Pancreas (tissue), 10 donors: ENCODE measurements at places on chromosomes 12 and 14. TPM values are rescaled to one million over a fixed set of nuclear protein-coding genes. Genes with fewer than 3 reads are reported as not detected.

Gene TAS2R13
- 0.47 TPM for total RNA-seq

Gene RIC8B
- total RNA-seq: 17.5 TPM

Gene ITFG2
- total RNA-seq: 18.3 TPM

Gene SLC35F4
- total RNA-seq: 0.31 TPM

Gene MGAT4C
- 0.37 TPM for total RNA-seq

Gene ACOT4
- total RNA-seq: 1.8 TPM

Gene TNS2
- 52.6 TPM for total RNA-seq

Gene SLCO1B1
- 0.09 TPM for total RNA-seq

Gene TSPAN19
- total RNA-seq: not detected

Gene FOS
- 93.3 TPM for total RNA-seq

Gene HOXC5
- total RNA-seq: not detected

Gene CD9
- 59.9 TPM for total RNA-seq

Gene CPNE6
- not detected for total RNA-seq

Gene SLC22A17
- 19.6 TPM for total RNA-seq

Gene HOXC13
- total RNA-seq: not detected

Gene MYF5
- total RNA-seq: not detected

Gene TMPRSS12
- total RNA-seq: not detected

- no peak for DNase-seq
These were observed 3.8 kb upstream of the KRT86 start for GRCh38 chr12:52270541-52271070.

DNA sequence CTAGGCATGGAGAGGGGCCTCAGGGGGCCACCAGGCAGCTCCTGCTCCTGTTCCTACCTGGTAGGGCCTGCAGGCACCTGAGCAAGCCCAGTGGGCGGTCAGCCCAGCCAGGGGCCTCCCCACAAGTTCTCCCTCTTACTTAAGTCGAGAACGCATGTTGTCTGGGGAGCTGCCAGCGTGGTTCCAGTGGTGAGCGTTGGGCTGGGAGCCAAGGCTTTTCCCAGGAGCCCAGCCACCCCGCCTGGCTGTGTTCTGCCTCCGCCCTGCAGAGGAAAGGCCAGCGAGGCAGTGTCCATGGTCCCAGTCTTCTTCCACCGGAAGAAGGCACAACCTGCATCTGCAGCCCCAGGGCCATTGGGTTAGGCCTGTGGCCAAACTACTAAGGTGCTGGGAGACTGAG, 1.4 kb downstream of the C14orf180 start:
- DNase-seq: peak; percentile 38

- no peak for DNase-seq
These were observed 177.1 kb downstream of the CCDC91 start for GRCh38 chr12:28367326-28367725.

- DNase-seq: no peak
These were observed 2.1 kb upstream of the CCT2 start for GRCh38 chr12:69583203-69583602.

GRCh38 chr14:54564071-54564867, 2.7 kb upstream of the SAMD4A start:
- DNase-seq: no peak

DNA sequence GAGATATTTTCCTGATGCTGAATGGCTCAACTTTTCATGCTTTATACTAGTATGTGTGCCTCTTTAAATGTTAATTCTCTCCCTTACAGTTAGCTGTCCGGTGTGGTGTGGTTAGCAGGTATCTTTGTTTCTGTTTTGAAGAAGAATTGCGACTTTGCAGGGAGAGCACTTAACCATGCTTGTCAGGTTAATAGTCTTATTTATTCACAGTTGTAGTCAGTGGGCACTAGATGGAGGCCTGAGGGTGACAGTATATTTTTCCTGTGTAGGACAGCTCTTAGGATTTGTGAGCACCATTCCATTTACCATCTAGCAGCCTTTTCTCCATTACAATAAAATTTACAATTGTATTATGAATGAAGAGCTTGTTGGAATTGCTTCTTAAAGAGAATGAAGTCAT, 34.9 kb downstream of the PDE3A start:
- no peak for DNase-seq

DNA sequence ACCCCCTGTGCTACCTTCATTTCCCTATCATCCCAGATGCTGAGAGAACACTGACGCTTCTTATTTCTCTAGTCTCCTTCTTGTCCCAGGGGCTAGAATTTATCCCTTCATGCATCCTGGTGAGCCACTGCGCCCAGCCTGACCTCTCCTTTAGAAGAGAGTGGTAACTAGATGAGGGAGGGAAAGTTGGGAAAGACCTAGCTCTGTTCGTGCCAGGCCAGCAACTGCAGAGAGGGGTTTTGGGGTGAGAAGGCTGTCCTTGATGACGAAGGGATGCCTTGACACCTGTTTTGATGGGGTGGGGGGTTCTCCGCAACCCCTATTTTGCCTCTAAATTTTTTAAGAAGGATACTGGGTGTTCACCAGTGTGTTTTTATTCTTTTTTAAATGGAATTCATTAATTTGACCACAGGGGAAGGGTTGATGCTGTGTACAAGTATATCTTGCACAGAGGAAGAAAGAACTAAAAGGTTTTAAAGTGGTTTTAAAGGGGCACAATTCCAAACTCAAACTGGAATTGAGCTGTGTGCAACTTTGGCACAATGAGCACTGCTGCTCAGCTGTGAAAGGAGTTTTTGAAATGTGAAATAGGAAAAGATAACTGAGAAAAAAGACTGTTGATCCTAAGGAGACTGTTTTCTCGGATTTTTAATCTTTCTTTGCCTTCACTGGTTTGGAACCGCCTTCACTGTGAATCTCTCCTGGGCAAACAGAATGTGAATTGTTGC, 7.0 kb upstream of the MMP19 start:
- DNase-seq: no peak

DNA sequence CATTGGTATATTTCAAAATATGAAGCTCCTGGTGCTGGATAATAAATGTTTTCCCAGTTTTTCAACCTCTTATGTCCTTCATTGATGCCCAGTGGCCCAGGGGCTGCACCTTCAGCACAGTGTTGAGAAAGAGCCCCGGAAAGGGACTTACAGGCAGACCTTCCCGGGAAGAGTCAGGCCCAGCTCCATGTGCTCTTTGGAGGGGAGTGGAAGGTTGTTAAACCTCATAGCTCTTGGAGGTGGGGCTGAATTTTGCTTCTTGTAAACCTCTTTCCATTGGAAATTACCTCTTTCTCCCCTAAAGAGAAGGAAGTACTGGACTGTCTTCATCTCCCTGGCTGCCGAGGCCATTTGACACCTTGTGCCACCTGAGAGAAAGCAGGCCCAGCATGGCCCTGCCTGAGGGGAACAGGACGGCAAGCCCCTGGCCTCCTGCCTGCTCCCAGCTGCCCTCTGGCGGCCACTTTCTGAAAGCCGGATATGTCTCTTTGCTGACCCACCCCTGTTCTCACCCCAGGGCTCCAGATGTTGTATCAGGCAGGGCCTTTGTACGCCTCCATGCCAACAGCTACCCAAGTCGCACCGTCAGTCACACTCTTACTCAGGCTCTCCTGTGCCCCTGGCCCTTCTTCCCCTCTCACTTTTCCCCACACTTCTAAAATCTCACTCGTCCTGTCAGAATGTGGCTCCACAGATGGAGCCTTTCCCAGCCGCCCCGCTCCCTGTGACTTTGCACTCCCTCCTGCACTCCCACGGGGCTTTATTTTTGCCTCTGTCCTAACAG, 43.0 kb downstream of the EVL start:
- peak; percentile 71 for DNase-seq

GRCh38 chr14:94536836-94537235, 24.4 kb upstream of the SERPINA4 start:
- DNase-seq: no peak

DNA sequence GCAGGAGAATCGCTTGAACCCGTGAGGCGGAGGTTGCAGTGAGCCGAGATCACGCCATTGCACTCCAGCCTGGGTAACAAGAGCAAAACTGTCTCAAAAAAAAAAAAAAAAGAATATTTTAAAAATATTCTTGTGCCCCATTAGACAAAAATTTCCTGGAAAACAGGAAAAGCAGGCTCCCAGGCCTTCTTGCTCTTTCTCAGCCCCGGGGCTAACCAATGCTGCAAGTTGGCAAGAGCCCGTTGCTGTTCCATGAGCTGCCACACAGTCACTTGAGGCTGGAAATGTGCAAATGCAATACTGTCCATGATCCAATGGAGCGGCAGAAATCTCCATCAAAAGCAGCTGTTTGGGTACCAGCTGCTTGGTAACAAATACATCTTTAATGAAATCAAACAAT, 994.7 kb downstream of the VRK1 start:
- DNase-seq: no peak

GRCh38 chr12:62728741-62729140, 206.2 kb downstream of the PPM1H start:
- DNase-seq: no peak

DNA sequence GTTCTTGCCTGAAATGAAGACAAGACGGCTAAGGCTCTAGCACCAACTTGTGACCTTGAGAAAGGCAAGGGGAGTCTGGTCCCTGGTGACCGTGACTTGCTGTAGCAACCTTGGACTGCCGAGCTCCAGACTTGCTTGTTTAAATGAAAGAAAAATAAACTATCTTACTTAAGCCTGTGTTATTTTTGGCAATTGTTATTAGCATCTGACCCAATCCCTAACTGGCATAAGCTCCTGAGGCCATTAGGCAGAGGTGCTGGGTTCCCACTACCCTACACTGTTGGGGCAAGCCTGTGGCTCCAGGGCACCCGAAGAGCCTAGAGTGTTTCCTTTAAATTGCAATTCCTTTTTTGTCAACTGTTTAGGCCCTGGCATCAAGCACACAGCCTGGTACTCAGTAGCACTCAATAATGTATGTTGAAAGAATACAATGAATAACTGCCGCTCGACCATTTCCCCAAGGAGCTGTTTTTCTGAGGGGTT, 106.9 kb upstream of the HIF1A start:
- peak; percentile 48 for DNase-seq

DNA sequence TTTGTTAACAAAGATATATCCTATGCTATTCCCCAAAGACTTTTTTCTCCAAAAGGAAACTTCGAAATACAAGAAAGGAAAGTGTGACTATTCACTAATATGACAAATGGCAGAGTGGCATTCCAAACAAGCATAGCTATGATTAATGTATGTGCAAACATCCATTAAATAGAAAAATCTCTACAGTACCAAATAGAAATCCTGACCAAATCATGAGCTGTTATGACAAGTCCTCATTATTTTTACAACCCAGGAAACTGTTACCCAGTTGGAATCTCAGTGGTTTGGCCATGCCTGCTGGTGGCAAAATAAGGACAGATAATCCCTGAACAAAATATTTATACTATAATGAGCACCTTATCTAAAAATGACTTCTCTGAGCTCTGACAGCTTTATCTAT, 202.1 kb downstream of the SEC23A start:
- no peak for DNase-seq

DNA sequence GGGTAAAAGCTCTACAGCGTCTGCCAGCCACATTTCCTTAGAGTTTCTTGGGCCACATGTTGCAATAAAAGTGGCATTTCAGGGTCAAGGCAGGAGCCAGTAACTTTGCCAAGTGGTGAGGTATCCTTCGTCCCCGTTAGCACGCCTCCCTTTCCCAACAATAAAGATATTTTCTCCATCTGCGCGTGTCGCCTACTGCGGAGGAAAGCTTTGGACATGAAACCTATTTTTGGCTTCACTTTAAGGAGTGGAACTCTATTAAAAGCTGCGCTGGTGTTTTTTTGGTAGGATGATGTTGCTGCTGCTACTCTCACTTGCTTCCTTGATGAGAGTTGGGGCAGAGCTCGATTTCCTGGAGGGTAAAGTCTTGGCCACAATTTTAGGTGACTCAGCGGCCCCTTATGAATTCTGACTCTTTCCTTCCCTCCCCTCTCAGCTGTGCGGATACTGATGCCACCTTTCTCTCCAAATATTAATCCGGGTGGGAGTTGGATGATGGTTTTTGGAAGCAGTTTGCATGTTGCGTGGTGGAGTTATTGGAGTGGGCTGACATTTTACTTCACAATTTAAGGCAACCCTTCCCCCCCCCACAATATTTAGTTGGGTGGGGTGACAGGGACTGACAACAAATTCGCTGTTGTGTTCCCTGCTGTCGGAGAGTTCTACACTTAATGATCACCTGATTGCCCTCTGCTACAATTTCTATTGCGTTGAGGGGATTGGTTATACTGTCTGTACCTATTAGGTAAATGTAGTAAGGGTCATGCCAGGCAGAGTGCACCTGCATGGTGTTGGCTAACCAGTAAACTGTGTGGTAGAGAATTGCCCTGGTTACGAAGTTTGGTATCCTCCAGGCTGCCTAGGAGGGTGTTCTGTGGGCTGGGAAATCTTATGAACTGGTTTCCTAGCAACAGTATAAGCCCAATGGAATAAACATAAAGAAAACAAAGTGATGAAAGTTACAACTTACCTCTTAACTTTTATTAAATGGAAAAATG, 1.1 kb downstream of the CCDC91 start:
- peak; percentile 32 for DNase-seq

DNA sequence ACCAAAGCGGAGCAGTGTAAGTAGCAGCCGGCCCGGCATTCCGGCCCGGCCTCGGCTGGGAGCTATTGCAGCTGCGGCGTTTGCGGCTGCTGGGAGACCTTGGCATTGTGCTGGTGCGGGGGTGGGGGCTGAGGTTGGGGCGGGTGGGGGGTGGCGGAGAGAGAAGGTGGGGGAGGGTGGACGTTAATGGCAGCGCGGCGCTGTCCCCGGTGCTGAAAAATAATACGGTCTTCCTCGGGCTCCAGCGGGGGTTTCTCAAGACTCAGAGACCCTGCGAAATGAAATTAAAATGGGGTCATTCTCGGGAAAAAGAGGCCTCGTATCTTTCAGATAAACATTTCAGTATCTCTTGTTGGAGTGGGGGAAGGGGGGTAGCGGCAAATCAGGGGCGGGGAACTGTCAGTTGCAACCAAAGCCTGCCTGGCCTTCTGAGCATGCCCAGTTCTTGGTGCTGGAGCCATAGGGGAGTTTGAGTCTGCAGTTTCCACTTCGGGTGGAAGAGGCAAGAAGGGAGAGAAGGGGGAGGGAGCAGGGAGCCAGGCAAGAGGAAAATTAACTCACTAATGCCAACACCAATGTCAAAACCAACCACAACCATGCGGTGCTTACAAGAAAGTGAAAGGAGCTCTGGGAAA, 414 bp downstream of the UNC79 start:
- DNase-seq: peak; percentile 81

GRCh38 chr14:64734990-64735389, 30.8 kb downstream of the PLEKHG3 start:
- DNase-seq: no peak

DNA sequence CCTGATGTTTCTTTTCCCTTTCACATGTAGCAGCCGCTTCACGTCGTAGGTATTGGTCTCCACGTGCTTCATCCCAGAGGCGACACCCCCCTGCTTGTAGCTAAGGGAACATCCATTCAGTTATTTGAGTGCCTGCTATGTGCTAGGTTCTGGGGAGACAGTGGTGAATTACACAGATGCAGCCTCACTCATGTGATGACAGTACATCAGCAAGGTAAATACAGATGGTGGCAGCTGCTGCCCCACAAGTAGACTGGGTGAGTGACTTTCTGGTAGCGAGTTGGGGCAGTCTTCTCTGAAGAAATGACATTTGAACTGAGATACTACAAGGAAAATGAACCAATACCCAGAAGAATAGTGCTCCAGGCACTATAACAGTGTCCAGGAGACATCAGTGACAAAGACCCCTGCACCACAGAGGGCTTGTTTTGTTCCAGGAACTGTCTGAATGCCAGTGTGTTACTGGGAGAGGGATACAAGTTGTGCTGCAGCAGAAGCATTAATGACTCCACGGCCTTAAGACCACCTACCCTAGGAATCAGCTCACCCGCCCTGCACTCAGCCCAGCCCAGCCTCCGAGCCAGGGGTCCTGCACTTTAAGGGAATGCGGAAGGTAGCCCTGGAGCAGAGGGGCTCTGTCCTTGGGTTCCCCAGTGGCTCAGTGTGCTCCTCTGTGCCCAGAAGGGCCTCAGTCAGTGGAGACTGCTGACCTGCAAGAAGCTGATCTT, 7.3 kb downstream of the AVIL start:
- no peak for DNase-seq
